Stimulated activated CD4-positive, alpha-beta T cell treated with anti-CD3 and anti-CD28 coated beads, Interleukin-1b, Interleukin-23, amount 100 ng/mL, for 24 hours (primary cell): ENCODE measurements at places on chromosomes 16 and 17.
A peak's percentile ranks its signal among the peaks of the same experiment; 100 is the strongest.

DNA sequence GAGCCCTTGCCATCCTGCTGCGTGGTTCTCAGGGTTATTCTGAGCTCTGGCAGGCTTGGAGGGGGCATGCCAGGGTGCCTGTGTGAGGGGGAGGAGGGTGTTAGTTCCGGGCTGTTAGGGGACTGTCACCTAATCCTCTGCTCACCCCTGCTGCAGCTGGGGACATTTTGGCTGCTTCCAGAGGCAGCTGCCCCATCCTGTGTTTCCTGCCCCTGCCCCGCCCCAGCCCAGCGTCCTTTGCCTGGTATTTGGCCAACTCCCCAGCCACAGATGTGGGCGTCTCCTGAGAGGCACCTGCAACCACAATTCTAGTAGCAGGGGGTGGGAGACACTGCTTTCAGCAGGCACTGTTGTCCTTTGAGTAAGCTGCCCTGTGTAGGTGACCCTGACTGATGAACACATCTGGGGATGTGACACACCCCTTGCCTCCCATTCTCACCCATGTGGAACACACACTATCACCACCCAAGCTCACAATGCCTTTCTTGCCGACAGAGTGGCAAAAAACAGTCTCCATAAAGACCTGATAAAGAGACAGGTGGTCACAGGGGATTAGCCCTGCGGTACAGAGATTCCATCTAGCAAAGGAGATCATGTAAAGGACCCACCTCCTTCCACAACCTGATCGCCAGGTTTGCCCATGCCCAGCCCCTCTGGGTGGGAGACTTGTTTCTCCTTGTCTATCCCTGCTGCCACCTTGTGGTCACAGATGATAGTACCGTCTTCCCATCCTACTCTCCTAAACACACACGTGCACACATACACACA, at the start of gene CHRNE:
TSS of gene CHRNE (minus strand) at position 48 of the 768 bp plus-strand sequence. CDS start at position 13, 35 bp downstream.
- peak; percentile 56 for DNase-seq

DNA sequence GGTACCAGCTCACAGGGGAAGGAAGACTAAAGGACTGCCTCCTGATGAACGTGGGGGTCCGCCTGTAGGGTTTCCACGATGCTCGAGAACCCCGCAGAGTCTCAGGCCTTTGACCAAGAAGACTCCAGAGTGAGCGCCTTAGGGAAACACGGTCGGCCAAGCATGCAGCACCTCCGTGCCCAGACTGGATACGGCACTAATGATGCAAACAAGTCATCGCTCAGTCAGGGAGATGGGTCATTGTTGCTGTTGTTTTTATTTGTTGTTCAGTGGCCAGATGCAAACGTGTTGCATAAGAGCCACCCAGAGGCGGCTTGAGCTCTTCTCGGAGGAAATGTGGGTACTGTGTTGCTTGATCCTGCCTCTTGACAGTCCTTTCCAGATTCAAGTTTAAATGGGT, 19.3 kb upstream of the RBFOX3 start:
- DNase-seq, result no peak

DNA sequence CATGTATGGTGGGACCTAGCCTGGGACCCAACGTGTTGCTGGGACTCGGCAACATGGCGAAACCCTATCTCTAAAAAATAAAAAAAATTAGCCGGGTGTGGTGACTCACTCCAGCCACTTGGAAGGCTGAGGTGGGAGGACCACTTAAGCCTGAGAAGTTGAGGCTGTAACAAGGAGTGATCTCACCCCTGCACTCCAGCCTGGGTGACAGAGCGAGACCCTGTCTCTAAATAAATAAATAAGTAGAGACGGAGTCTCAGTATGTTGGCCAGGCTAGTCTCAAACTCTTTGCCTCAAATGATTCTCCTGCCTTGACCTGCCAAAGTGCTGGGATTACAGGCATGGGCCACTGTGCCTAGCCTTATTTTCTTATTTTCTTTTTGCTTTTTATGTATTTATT, 10.1 kb upstream of the CNP start:
- DNase-seq, result no peak

DNA sequence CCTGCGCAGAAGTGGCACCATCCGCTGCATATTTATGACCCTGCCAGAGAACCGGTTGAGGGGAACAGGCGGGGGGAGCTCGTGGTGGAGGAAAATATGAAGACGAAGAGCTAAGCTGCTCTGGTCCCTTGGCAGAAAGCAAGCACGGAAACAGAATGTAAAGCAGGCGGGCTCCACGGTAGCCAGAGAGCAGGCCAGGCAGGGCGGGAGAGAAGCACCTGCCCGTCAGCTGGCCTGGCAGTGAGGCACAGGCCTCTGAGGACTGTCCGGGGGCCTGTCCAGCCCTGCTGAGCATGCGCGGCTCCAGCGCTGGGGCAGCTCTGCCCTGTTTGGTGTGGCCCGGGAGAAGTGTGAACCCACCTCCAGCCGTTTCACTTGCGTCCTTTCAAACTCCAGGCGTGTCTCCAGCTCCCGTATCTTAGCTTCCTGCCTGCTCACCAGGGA, 46.7 kb downstream of the PIPOX start:
- DNase-seq, result no peak

DNA sequence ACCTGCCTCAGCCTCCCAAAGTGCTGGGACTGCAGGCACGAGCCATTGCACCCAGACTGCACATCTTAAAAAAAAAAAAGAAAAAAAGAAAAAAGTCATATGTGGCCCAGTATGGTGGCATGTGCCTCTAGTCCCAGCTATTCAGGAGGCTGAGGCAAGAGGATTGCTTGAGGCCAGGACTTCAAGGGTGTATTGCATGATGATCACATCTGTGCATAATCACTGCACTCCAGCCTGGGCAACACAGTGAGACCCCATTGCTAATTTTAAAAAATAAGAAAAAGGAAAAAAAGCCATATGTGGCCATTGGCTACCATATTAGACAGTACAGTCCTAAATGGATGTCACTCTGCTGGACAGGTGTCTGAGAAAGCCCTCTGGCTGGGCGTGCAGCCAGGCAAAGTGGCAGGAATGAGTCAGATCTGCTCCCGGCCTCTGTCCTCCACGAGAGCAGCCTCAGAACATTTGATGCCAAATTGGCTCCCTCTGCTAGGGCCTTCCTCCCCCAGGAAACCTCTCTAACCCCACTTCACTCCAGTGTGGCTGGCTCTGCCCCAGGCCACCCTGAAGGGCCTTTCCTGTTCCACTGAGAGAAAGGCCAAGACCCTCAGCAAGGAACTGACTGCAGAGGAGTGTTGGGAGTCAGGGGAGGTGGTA, 14.7 kb downstream of the CA7 start:
- DNase-seq, result no peak

GRCh38 chr17:48997103-48997826, at the start of gene IGF2BP1:
Gene IGF2BP1 (plus strand): TSS chr17:48997385. CDS start chr17:48997746, 361 bp downstream.
- no peak for DNase-seq

DNA sequence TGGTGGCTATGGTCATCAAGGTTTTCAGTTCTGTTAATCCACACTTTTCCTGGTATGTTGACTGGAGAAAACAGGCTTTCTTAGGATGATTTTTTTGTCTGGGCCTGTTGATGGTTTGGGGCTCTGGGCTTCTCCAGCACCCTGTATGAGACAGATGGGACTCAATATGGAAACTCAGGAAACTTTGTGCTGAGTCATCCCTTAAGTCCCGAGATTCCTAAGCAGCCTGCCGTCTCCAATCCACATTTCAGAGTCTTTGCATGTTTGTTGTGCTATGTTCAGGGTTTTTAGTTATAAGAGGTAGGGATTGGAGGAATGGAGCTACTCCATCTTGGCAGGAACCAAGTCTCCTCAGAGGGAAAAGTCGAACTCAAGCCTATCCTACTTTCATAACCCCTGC, 253.3 kb upstream of the FOXF1 start:
- no peak for DNase-seq

GRCh38 chr16:49684696-49685095, 171.2 kb downstream of the ZNF423 start:
- no peak for DNase-seq

DNA sequence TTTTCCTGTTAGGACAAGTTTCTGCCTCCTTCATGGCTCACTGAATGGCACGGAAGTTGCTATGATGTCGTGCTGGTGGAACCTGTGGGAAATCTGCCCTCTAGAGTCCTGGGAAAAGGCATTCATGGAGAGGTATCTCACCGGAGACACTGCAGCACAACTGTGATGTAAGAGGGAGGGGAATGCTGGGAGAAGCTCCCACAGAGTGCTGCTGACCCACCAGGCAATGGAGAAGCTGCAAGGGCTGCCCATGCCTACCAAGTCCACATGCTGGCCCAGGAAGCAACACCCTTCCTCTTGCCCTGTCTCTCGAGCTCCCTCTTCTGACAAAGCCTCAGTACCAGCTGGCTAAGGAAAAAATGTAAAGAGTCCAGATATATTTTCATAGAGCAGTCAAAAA, 45.2 kb upstream of the SLC5A11 start:
- DNase-seq, result no peak

DNA sequence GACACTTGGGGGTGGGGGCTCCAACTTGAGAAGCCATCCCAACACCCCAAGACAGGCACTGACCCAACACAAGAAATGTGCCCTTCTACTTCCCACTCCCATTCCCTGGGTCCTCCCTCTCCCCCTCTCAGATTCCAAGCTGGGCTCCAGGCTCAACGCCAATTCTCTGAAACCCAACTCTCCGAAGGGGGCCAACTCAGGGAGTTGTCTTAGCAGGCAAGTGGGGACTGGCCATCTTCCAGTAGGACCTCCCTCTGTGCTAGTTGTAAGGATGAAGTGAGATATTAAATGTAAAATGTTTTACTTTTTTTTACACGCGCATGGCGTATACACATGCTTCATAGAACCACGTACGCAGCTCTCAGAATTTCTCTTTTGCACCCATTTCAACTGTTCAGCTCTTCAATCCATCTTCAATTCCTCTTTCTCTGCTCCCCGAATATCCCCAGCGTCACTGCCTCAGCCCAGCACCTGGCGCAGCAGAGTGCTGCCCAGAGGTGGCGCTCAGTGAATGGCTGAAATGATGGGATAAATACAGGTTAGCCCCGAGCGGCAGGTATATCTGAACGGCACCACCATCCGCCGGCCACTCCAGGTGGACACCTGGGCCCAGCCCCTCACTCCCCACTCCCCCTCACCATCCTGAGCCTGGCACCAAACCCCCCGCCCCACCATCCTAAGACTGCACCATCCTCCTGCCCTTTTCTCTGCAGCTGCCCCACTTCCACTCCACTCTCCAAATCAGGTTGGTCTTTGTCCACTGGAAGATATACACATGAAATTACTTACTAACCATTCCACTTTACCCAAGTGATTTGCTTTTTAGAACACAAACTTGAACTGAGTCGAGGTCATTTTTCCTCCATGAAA, 43.9 kb upstream of the TNRC6C start:
- no peak for DNase-seq

- no peak for DNase-seq
These were observed 5.6 kb downstream of the MEIOC start for GRCh38 chr17:44661835-44662234.

DNA sequence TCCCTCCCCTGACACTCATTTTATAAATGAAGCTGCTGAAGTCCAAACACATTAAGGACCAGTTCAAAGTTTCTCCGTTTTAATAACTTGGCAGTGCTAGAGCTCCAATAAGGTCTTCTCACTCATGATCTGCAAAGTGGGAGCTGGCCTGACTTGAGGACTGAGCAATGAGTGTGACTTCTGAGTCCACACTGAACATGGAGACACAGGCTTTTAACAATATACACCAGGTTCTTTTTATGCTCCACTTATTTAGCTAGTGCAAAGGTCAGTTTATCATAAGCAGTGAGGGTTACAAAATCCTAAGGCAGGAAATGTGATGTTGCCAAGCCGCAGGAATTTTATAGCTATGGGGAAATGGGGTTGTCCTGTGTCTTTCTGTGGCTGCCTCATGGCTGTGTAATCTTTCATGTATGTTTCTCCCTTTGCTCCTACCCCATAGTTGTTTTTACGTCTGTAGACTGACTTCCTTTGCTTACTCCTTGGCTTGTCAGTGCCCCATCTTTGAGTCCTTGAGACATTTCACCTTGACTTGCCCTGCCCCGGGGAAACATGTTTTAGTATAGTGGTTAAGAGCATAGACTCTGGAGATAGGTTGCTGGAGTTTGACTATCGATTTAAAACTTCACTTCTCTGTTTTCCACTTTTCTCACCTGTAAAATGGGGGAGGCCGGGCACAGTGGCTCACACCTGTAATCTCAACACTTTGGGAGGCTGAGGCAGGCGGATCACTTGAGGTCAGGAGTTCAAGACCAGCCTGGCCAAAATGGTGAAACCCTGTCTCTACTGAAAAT, 12.2 kb upstream of the MMD start:
- no peak for DNase-seq

DNA sequence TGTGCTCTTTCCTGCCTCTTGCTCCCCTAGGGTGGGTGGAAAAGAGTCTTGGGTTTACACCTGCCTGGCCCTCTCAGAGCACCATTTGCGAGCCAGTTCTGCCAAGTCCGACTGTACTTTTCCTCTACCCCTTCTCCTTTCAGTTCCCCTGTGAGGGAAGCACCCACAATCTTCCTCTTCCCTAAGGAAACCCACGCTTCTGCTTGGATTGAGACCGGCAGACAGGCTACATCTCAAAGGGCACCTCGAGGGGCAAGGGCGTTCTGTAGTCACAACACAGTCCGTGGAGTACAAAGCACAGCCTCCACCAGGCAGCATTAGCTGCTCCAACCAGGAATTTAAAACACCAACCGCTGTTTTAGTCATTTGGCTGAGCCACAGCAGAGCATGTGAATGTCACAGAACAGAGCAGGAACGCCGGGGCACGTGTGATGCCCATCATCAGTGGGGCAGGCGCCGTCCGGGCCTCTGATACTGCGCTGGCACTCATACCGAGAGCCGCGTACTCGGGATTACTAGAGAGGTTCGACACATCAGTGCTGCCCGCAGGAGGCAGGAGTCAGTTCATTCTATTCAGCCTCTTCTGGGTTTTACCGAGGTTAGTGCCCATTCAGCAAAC, 13.7 kb upstream of the MNT start:
- DNase-seq, result no peak

- DNase-seq, result no peak
These were observed 33.4 kb downstream of the PSME3IP1 start for GRCh38 chr16:57152096-57153093.

- no peak for DNase-seq
These were observed 10.6 kb upstream of the ARL6IP1 start for GRCh38 chr16:18811925-18812324.

- DNase-seq, result no peak
These were observed 25.8 kb downstream of the ZNRF1 start for GRCh38 chr16:75024594-75024993.

DNA sequence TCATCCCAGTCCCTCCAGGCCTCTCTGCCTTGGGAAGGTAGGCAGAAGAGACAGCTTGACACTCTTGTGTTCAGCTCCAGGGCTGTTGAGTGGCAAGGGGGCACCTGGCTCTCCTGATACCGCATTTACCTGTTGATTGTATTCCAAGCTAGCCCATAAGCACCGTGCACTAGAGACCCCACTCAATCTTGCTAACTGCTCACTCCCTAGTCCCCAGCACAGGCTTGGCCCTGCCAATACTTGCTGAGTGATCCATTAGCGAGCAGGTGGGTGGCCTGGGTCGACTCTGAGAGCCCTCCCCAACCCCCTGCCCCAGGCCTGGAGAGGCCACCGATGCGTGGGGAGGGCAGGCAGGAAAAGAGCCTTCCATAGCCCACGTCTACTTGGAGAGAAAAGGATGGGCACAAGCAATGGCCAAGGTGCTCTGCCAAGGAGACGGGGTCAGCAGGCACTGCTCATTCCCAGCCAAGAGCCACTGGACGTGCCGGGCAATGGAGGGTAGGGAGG, 29.5 kb downstream of the FA2H start:
- DNase-seq, result no peak

GRCh38 chr17:4215882-4216570, 47.8 kb downstream of the ANKFY1 start:
- no peak for DNase-seq

- no peak for DNase-seq
These were observed 14.3 kb downstream of the FASN start for GRCh38 chr17:82083533-82084359.
